HCT116 (cell line): ENCODE measurements at places on chromosomes 12 and 14. TPM values are rescaled to one million over a fixed set of nuclear protein-coding genes. Genes with fewer than 3 reads are reported as not detected.

- no peaks in the 10 kb centered on the region for H3K4me1 ChIP-seq
- no peaks in the 10 kb centered on the region for H3K27me3 ChIP-seq
- no peaks in the 10 kb centered on the region for H3K36me3 ChIP-seq
- no peak overlapping the region for H3K4me3 ChIP-seq
Observed at GRCh38 chr14:92309968-92310530, 12.9 kb upstream of the SLC24A4 start.

DNA sequence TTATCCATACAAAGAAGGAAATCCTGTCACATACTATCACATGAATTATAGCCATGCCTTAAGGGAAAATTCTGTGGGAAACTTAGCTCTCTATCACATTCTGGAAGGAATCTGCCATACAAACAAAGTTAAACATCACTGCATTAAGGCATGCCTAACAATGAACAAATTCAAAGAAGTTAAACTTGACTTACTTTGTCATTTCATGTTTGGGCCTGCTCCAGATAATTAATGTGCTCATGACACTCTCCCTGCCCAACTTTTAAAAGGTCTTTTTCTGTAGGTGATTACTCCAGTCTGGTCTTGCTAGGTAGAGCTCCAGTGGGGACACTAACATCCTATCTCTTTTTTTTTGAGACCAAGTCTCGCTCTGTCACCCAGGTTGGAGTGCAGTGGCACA, 230.5 kb downstream of the AEBP2 start:
- no peak for DNase-seq
- H3K36me3 ChIP-seq, result no peaks in the 10 kb centered on the region
- no peak overlapping the region for H3K4me3 ChIP-seq
- no peaks in the 10 kb centered on the region for H3K27me3 ChIP-seq
- no peaks in the 10 kb centered on the region for H3K4me1 ChIP-seq

- no peaks in the 10 kb centered on the region for H3K27me3 ChIP-seq
- no peaks in the 10 kb centered on the region for H3K36me3 ChIP-seq
- H3K4me3 ChIP-seq, result no peak overlapping the region
- peaks cover 4% of the 10 kb centered on the region; the same call in 1 of the 2 replicates for H3K4me1 ChIP-seq
Observed at GRCh38 chr14:70700955-70701585, 59.4 kb downstream of the TTC9 start.

- no peak for DNase-seq
- no peaks in the 10 kb centered on the region for H3K36me3 ChIP-seq
- H3K4me1 ChIP-seq, result no peaks in the 10 kb centered on the region
- H3K4me3 ChIP-seq, result no peak overlapping the region
- H3K27me3 ChIP-seq, result no peaks in the 10 kb centered on the region
- no peak overlapping the region for H3K27ac ChIP-seq
Observed at GRCh38 chr14:99667045-99667444, 17.1 kb upstream of the CYP46A1 start.

Gene KRT6C
- total RNA-seq, result not detected

Gene ABHD12B
- total RNA-seq, result 0.74 TPM

Gene SERPINA10
- not detected for total RNA-seq

Gene HOTAIR
- 0.25 TPM for total RNA-seq

DNA sequence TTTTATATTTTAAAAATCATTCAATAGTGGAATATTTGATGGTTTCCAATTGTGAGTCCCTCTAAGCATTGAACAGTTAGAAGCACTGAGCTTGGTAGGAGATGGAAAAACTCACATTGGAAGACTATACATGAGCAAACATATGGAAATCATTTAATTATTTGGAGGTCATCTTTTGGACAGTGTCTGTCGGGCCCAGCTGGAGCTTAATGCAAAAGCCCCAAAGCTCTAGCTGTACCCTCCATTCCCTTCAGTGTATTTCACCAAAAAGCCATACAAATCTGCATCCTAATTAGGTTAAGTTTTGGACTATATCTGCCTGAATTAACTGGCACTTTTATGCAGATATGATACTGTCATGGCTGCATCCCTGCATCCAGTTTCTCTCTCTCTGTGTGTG, 365.7 kb downstream of the FLRT2 start:
- no peak for DNase-seq
- H3K4me1 ChIP-seq, result no peaks in the 10 kb centered on the region
- no peaks in the 10 kb centered on the region for H3K27me3 ChIP-seq
- no peak overlapping the region for H3K27ac ChIP-seq
- no peaks in the 10 kb centered on the region for H3K36me3 ChIP-seq

DNA sequence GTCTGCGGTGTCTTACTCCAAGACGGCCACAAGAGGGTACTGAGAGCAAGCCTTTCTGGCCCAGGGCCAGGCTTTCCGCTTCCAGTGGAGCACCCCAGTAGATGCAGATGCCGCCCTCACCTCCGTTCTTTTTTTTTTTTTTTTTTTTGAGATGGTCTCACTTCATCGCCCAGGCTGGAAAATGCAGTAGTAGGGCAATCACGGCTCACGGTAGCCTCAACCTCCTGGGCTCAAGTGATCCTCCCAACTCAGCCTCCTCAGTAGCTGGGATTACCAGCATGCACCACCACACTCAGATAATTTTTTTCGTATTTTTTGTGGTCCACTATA, 5.6 kb upstream of the LBHD2 start:
- DNase-seq, result peak; percentile 84
- H3K27me3 ChIP-seq, result no peaks in the 10 kb centered on the region
- no peak overlapping the region for H3K27ac ChIP-seq
- H3K4me1 ChIP-seq, result peaks cover 38% of the 10 kb centered on the region

Gene ZDHHC22
- total RNA-seq, result 0.10 TPM

DNA sequence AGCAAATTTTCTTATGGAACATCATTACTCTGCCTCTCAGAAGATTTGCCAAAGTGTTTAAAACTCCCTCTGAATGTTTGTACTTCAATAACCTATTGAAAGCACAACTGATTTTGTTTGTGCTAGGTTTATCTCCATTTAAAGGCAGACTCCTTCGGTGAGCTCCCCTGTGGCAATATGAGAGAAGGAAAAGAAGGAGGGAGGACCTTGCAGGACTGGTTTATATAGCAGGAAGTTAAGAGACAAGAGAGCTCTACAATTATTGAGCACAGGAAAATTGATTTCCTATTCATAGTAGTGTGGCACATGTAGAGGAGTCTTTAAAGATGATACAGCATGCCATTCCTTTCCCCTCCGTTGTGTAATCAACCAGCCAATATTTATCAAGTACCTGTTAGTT, 75.5 kb downstream of the PDE3A start:
- no peaks in the 10 kb centered on the region for H3K36me3 ChIP-seq
- DNase-seq, result no peak
- no peaks in the 10 kb centered on the region for H3K27me3 ChIP-seq
- H3K4me3 ChIP-seq, result no peak overlapping the region
- no peaks in the 10 kb centered on the region for H3K4me1 ChIP-seq

Gene SSPN
- total RNA-seq, result 0.17 TPM
